Fibroblast of skin of back (primary cell): ENCODE measurements at places on chromosomes 1 and 21.
A peak's percentile ranks its signal among the peaks of the same experiment; 100 is the strongest.

DNA sequence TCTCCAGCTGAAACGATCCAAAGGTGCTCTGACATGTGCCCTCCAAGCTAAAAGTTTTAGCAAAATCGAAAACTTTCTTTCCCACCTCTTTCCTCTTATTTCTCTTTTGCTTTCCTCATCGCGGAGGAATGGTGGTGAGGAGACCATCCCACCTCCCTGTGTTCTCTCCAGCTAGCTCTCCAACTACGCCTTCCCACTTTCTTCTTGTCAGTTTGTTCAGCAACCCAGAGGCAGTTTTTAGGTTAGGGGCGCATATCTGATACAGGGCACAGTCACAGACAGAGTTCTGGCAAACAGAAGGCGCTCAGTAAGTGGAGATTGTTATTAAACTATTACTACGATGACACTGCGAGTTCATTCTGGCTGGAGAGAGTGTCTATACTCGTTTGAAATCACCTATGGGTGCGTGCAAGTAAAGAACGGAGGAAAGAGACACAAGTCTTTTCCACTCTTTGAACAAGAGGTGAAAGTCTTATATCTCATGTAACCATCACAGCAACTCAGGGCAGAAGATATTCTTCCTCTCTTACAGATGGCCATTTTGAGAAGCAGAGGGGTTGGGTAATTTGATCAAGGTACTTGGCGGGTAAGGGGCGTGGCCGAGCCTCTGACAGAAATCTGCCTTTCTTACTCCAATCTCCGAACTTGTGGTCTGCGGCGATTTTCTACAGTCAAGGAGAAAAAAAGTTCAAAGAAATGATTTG is 13.9 kb downstream of the HLX start:
- no peak for DNase-seq

DNA sequence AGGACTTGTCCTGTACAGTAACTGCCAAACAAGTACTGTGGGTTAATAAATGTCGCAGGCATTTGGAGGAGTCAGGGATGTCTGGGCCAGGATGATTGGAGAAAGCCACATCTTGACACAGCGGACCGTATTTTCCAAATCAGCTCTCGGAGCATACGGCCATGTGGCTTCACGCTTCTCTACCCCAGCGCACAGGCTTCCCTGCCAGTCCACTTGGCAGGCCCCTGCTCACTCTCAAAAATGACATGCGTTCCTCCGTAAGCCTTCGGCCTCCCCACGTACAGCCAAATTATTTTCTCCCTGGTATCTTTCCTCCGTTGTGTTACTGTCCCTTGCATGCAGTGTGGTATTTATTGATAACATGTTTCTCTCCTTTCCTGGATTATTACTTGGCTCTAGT is 7.2 kb upstream of the LRRC38 start:
- DNase-seq: no peak

- DNase-seq: peak; percentile 49
Measured at GRCh38 chr1:99441299-99442095, 177.2 kb downstream of the PLPPR4 start.

DNA sequence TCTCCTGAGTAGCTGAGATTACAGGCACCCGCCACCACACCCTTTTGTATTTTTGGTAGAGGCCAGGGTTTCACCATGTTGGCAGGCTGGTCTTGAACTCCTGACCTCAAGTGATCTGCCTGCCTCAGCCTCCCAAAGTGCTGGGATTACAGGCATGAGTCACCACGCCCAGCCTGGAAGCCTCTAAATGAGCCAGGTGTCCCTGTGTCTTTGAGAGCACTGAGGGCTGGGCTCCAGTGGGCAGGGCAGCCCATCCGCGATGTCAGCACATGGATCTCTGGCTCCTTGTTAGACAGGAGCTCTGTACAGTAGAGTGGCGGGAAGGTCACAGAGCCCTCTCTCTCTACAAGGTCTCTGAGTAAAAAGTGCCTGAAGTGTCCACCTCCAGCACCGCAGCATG is 124.3 kb downstream of the PGBD5 start:
- no peak for DNase-seq

DNA sequence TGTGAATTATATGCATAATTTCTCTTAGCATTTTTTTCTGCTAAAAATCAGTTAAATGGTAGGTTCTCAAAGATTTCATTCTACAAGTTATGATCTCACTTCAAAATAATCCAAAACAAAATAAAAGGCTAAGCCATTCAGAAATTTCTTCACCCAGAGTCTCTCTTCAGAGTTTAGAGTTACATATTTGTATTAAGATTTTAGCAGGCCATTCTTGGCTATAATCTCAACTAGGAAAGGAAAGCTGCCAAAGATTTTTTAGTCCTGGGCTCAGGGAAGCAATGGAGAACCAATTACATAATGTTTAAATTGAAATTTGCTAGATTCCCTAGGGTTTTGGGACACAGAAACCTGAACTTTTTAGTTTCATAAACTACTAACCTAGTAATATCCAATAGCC is 245.0 kb downstream of the USH2A start:
- DNase-seq: peak; percentile 72

GRCh38 chr21:45971616-45972352 is 9.8 kb upstream of the COL6A1 start:
- DNase-seq: peak; percentile 89

DNA sequence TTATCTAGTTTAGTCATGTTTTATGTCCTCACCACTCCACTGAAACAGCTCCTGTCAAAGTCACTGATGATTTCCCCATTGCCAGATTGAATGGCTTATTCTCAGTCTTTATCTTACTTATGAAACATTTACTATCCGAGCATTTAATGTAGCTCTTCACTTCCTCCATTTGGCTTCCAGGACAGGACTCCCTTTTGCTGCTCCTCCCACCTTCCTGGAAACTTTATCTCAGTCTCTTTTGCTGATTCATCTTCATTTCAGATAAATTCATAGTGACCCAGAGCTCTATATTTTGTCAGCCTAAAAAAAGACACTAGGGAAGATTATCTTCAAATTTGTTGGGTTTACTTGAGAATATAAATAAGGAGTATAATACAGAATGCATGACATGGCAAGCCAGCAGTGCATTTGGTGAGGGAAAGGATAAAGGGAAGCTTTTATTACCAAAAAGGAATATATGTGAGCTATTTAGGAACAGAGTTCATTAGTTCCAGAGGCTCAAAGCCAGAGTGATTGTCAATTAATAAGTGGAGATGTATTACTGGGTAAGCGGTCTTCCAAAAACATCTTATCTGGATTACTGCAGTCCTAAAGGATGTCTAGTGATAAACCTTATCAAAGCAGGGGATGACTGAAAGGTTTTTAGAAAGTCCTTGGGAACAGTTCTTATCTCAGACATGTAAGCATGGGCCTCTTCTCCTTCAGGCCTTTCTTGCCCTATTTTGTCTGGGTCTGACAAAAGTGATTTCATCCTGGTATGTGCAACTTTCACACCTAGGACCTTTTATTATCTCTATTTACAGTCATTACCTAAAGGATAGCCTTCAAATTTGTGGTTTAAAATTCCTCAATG is 25.6 kb downstream of the IL23R start:
- no peak for DNase-seq

GRCh38 chr1:36771240-36771639 is 263.1 kb downstream of the GRIK3 start:
- no peak for DNase-seq

GRCh38 chr1:89547563-89548116 is 23.0 kb downstream of the LRRC8B start:
- DNase-seq: peak; percentile 83
